ENCODE measurements at places on chromosomes 7 and 10.

DNA sequence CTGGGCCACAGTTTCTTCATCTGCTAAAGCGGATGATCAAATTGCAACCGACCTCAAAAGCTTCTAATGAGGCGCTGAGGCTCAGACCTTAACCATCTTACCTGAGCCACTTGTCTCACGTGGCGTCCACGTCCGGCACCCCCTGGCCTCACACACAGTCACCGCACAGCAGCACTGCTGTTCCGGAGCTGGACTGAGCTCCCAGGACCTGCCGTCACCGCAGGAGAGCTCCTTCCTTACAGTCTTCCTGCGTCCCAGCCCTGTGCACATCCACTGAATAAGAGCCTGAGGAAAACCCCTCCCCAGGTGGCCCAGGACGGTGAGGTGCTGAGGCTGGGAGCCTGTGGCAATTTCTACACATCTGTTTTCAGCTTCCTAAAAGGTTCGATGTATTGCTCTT lies 35.7 kb downstream of the TNS3 start:
- no peak for DNase-seq

- DNase-seq = no peak
These were observed 167.8 kb upstream of the AUTS2 start for GRCh38 chr7:69430384-69431021.

- no peak for DNase-seq
These were observed 8.1 kb downstream of the SCART1 start for GRCh38 chr10:133461841-133462240.

GRCh38 chr7:106618480-106618879 lies 42.5 kb downstream of the CCDC71L start:
- no peak for DNase-seq

DNA sequence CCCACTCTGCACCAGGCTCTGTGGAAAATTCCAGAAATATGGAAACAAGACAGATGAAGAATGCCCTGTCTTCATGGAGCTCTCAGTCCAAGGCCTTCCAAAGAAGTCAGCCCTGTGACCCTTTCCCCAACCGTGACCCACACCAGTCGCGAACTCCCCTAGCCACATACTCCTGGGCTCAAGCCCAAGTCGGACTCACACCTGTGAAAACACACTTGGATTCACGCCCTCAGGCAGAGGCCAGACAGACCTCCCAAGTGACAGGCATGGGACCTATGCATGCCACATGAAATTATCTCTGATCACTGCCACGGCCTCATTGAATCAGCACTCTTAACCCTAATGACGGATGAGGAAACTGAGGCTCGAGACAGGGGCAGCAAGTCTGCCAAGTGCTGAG lies 42.5 kb downstream of the ZCCHC24 start:
- DNase-seq = no peak

DNA sequence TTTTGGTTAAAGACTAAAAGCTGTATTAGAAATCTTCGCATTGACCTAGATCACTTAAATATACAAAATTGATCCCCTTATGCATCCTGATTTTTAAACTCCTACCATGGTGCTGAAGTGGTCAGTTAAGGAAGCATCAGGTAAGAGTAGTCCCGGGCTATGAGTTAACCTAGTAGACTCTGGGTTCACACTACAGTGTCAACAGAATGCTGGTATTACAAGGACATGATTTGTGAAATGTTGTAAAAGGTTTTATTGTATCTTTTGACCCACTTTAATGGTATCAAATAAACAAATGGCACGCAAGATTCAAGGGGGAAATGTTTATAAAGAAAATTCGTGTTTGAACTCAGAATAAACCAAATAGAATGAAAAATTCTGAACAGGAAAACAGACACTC lies 36.8 kb downstream of the RTKN2 start:
- DNase-seq = no peak

- no peak for DNase-seq
These were observed 143.1 kb downstream of the ARID5B start for GRCh38 chr10:62044566-62044965.

DNA sequence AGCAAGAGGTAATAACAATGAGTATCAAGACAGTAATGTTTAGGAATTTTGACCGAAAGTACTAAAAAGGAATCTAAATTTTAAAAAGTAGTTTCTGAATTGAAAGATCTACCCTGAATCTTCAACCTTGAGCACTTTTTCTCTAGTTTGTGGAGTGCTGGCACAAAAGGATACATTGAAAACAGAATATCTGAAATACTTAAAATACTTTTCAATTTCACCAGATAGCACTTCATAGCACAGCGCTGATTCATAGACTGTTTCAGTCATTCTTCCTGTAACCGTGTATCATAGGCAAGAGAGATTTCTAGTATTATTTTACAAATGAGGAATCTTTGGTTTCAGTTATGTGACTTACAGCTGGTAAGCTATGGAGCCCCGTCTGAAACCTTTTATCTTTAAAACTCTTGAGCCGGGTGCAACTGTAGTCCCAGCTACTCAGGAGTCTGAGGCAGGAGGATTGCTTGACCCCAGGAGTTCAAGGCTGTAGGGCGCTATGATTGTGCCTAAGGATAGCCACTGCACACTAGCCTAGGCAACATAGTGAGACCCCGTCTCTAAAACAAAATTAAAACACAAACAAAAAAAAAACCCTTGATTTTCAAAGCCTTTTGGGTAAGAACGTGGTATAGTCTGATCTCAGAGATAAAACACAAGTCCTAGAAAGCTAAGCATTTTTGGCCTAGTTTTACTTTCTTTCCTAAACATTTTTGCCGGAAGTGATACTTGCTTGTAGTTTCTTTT lies 35.1 kb downstream of the FHIP2A start:
- no peak for DNase-seq

DNA sequence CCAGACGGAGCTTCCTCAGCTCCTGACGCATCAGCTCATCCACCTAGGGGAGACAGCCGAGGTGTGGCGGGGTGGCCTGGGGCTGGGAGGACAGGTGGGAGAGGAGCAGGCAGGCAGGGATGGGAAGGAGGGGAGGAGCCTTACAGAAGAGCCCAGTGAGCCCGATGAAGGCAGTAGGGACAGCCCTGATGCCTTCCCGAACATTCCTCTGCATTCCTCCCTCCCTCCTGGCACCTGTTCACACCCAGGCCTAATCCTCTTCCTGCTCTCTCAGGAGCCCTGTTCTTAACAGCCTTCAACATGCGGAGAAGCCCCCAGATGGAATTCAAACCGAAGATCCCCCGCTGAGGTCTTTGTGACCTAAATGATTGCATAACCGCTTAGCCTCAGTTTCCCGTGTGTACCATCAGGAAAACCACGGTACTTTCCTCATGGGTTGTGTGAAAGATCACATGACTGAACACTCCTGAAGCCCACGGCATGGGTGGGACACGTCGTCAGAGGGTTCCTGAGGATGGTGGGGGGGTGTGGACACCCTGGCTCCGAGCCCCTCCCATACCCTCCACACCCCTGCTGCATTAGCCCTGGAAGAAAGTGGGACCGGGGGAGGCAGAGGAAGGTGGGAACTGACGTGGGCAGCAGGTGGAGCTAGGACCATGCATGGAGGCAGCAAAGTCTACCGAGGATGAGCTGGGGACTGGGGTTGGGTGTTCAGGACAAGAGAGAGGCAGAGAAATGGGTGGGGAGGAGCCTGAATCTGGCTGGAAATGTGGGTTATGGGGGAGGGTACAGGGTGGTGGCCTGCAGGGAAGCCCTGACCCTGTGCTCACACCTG lies 8.8 kb upstream of the ASB10 start:
- no peak for DNase-seq

DNA sequence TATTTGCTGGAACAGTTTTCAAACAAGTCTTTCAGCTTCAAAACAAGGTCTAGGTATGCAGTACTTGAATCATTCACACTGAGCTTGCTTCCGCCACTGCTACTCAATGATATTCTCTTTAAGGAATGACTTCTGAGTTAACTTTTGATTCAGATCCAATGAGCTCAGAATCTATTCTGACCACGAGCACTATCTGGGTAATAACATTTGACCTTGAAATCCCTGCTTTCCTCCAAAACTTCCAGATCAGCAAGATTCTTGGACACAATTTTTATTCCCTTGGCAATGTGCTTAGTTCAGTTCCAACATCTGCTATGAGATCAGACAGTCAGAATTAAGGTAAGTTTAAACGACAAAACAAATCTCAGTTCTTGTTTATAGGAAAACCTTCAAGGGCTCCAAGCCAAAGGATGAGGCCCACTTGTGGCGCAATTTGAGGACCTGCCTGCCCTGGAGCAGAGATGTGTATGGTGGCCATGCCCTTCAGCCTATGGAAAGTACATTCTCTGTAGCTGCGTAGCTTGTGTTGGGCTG lies 87.2 kb downstream of the RNF216 start:
- no peak for DNase-seq

DNA sequence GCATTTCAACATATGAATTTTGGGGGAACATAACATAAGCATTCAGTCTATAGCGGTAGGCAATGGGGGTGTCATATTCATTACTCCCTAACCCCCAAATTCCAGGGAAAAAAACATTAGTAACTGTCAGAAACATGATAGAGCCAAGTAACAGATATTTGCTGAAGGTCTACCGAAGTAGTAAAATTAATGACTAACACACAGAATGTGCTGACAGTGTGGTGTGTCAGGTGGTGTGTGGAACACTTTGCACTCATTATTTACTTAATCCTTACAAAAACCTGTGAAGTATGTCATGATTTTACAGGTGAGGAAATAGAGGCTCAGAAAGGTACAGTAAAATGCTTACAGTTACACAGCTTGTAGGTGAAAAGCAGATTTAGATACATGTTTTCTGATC lies 85.4 kb upstream of the RHOBTB1 start:
- no peak for DNase-seq

DNA sequence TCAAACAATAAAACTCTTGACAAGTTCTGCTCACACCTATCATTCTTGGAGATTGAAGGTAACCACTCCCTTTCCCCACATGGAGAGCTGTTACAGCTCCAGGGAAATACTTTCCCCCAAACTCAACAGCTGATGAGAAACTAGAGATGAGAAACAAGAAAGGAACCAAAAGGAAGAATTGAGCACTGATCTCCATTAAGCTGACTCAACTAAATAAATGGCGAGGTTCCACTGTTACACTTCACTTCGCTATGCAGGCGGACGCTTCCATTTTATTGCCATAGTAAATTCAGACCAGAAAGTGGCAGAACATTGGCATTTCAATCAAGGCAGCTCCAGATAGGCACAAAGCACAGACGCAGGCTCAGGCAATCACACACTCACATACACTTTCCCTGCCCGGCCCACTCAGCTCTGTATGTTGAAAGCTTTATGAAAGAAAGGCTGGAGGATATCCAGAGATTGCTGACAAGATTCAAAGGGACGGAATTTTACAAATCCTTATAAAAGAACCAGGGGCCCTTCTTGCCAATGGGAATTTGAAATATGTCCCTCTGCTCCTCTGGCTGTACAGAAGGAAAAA lies 11.5 kb upstream of the YAE1 start:
- DNase-seq = no peak

GRCh38 chr7:25234336-25234735 lies 6.0 kb upstream of the NPVF start:
- no peak for DNase-seq

DNA sequence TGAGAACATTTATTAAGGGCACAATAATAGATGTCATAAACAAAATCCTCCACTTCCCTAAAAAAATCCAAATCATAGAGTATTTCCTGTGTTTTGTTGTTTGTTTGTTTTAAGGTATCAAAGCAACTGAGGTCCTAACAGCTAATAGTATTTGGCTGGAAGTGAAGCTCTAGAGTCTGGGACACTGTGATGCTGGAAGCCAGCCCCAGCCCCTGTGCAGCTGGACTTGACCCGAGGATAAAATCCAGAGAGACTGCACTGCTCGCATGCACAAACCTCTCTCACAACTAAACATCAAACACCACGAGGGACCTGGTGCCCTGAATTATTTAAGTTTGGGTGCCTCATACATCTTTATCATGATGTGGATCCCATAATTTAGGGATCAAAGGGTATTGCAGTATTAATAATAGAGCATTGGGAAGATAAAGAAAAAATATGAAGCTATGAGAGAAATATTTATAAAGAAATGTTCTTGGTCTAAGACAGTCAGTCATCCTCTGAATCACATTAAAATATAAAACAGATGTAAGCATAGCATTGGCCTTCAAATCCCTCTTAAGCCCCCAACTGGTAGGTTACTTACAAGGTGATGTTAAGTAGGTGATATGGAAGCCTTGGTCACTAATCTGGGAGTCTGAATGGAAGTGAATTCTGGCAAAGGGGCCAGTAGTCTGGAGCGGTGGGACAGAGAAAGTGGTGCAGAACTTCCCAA lies 44.4 kb downstream of the CUBN start:
- DNase-seq = no peak

DNA sequence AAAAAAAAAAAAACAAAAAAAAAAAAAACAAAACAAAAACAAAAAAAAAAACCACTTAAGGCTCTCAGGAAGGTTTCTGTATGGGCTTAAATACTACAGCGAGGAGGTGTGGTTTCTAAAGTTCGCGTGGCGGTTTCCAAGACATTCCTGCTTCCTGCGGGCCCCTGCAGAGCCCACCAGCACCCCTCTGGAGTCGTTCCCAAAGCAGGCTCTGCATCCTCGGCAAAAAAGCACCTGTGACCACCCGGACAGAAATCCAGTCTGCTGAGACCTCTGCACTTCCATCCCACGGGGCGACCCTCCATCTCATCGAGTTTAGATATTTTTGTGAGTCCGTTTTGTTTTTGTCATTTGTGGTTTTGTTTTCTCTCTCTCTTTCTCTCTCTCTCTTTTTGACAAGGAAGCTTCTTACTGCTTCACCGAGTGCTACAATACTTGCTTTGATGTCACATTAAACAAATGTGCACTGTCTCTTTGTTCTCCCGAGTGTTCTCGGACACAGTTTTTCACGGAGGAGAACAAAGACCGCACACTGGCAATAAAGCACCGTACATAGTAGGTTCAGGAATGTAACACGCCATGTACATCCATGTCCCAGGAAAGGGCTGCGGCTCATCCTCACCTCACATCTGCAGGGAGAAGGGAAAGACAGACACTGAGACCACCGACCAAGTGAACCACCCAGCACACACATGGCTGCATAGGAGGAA lies 21.5 kb downstream of the PDGFA start:
- peak; percentile 7 for DNase-seq

DNA sequence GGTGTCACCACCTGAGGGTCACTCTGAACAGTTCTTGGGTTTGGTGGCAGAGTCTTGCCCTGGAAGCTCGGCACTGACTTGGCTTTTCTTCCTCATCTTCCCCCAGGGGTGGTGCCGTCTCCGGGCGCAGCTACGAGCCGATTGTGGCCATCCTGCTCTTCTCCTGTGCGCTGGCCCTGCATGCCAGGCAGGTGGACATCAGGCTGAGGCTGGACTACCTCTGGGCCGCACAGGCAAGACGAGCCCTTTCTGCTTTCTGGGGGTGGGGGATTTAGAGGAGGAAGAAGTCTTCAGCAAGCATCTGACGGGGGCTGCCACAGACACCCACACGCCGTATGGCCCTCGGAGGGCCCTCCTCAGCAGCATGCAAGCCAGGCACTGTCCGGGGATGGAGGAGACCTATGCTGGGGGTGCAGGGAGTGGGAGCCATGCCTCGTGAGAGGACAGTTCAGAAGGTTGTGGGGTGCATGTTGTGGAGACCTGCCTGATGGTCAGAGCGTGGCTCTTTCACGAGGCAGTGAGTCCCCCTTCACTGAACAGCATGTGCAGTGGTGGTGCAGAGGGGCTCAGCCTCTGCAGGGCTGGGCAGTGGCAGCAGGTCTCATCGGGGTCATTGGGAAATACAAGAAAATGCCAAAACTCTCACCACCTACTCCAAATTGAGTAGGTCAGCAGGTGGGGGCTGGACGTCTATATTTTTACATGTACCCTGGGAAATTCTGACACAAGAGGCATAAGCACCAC lies 112.4 kb downstream of the ADCY1 start:
- DNase-seq = no peak

- DNase-seq = no peak
These were observed 77.1 kb upstream of the TRIL start for GRCh38 chr7:29035044-29035740.

GRCh38 chr7:102467581-102468477 lies 3.0 kb downstream of the LRWD1 start:
- DNase-seq = no peak

- no peak for DNase-seq
These were observed 17.8 kb upstream of the C1GALT1 start for GRCh38 chr7:7164591-7164990.

Measured in caudate nucleus (tissue), 63 donors.